ENCODE measurements at places on chromosomes 6 and 20.

DNA sequence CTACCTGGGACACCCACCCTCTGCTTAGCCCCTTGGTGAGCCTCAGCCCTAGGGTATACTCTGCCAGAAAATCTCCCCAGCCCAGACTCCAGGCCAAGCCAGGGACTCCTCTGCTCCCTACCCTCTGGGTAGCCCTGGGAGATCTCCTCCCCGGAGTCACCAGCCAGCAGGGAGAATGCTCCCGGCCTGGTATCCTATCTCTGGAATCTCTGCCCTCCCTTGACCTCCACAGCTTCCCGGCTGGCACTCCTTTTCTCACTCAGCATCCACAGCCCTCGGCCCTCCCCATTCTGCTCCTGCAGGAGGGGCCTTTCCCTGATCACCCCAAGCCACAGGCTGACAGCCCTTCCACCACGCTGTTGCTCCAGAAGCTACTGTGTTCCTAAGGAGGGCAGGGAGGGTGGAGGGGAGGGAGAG, 22.6 kb downstream of the NOL4L start:
- H3K36me3 ChIP-seq: no peaks in the 10 kb centered on the region
- H3K4me3 ChIP-seq: no peak overlapping the region

GRCh38 chr6:10561611-10562199, 40.6 kb downstream of the GCNT2 start:
- no peak for DNase-seq
- H3K36me3 ChIP-seq: peaks cover 6% of the 10 kb centered on the region
- H3K27ac ChIP-seq: no peak overlapping the region
- no peaks in the 10 kb centered on the region for H3K4me1 ChIP-seq
- no peaks in the 10 kb centered on the region for H3K27me3 ChIP-seq

GRCh38 chr20:17808357-17808756, 108.6 kb downstream of the BANF2 start:
- DNase-seq: no peak
- H3K27ac ChIP-seq: no peak overlapping the region
- H3K4me3 ChIP-seq: no peak overlapping the region
- no peaks in the 10 kb centered on the region for H3K36me3 ChIP-seq
- no peaks in the 10 kb centered on the region for H3K4me1 ChIP-seq

DNA sequence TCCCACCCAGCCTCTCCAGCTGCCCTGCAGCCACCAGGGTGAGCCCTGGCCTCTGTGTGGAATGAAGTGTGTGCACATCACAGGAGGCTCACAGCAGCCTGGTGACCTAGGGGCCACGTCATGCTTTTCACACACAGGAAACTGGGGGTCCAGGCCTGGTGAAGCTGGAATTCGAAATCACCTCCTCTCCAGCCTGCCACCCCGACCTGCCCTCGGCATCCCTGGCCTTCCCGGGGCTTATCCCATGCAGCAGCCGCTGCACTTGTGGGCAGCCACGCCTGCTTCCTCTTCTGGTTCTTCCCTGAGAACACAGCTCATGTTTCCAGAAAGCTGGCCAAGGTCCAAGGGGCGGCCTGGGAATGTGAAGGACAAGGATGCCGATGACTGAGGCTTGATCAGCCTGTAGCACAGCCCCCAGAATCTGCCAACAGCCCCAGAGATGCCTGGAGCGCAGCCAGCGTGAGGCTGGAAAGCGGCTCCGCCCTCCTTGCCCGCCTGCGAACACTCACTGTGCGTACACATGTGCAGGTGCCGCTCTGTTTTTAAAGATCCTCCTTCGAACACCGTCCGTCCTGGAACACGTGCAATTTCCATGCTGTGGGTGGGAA, 4.2 kb upstream of the NTSR1 start:
- no peak overlapping the region for H3K27ac ChIP-seq
- H3K36me3 ChIP-seq: no peaks in the 10 kb centered on the region
- H3K27me3 ChIP-seq: peaks cover 12% of the 10 kb centered on the region

Data from activated naive CD8-positive, alpha-beta T cell treated with anti-CD3 and anti-CD28 coated beads, Interleukin-2, amount 50 U/mL, for 24 hours (primary cell).